ENCODE measurements at places on chromosomes 2 and 18.

- no peak for DNase-seq
These were observed 61.8 kb downstream of the CXCR4 start for GRCh38 chr2:136055929-136056688.

GRCh38 chr2:42908518-42909200 lies 116.3 kb upstream of the HAAO start:
- no peak for DNase-seq

GRCh38 chr2:233480490-233481202 lies 85.9 kb downstream of the USP40 start:
- no peak for DNase-seq

DNA sequence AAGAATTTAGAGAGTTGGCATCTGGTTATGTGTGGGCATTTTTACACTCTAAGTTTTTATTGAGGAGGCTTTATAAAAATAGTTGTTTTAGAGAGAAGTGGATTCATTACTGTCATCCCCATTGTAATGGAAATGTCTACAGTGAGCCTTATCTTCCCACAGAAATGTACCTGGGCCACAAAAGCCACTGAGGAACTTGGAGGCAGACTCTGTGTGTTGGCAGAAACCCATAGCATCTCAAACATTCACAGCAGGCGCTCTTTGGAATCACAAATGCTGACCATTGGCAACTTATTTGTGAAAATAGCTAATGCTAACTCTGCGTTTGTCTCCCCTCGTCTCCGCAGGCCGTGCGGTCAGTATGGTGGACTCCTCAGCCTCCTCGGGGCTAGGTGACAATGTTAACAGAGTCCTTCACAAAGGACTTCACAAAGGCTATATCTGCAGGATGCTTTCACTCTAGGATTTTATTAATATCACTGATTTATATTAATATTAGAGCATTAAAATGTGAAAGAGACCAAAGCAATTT lies 689.1 kb upstream of the POU3F3 start:
- DNase-seq: no peak

DNA sequence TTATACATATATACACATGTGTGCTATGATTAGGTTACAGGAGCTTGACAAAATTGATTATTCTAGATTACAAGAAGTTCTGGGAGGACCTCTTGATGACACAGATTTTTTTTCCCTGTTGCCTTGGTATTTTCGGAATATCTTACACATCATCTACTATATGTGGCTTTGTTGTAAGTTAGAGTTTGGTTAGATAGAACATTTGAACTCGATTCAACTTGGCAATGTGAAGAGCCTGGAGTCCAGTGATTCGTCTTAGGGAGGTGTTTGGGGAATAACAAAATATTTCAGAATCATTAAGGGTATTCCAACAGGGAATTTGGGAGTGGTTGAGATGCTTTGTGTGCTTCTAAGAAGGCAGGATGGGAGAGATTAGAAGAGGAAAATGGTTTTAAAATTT lies 39.3 kb upstream of the EFEMP1 start:
- no peak for DNase-seq

DNA sequence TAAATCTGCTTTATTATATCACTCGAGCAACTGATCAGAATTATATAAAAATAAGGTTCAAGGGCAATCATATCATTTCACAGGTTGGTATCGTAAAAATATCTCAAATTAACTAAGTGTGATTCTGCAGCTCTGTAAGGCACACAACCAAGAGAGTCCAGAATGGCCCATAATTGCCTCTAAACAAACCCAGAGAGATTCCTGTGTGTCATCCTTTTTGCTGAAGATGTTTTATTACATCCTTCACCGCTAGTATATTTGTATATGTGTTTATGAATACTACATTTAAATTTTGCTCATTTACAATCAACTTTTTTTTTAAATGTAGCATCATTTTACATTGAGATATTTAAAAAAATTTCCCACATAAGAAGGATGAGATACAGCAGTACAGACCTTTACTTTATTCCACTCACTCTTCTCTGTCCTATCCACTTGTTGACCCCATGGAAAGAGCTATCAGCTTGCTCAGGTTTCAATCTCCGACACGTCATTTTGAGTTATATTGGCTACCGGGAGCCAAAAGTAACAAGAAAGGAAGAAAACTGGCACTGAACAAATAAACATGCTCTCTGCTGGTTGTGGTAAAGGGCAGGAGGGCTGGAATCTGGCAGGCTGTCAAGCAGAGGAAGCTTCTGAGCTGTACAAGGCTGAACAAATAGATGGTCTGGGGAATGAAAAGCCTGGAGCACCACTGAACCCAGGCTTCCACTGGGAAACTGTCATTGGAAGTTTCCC lies 23.1 kb downstream of the PLA2R1 start:
- no peak for DNase-seq

GRCh38 chr2:219624565-219624964 lies 2.9 kb upstream of the SLC4A3 start:
- no peak for DNase-seq

DNA sequence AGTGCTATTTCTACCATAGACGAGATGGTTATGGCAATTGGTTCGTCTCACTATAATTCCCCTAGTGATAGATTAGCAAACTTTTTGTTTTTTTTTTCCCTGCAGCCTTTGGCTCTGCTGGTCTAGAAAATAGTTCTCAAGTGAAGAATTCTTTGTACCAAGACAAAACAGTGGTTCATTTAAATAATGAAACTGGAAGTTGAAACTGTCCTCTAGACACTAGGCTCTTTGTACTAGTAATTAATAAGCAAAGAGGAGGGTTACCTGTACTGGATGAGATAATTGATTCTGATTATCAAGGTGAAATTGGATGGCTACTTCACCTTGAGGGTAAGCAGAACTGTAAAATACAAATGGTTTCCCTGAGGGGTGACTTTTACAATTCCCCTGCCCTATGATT lies 156.9 kb upstream of the DCC start:
- DNase-seq: no peak

DNA sequence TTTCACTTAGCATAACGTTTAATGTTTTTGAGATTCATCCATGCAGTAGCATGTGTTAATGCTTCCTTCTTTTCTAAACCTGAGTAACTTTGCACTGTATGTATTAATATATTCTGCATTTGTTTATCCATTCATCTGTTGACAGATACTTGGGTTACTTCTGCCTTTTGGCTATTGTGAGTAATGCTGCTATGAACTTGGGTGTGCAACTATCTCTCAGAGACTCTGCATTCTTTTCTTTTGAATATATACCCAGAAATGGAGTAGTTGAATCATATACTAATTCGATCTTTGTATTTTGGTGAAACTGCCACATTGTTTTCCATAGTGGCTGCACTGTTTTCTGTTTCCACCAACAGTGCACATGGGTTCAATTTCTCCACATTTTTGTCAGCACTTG lies 128.3 kb downstream of the SH3BP4 start:
- DNase-seq: no peak

DNA sequence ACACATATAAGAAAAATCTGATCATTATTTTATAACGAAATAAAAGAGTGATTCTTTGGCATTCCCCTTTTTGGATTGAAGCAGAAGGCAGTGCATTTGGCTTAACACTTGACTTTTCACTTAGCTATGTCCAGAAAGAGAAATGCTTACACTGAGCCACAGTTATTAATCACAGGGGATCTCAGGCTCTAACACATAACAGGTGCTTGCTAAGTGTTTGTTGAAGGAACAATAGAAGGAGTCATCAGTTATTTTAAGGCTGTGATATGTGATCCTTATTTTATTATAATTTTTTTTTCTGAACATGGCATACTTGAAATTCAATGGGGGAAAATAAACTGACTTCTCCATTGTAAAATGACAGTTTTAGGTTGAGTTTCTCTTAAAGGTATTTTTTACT lies 209.5 kb downstream of the UBE2E3 start:
- no peak for DNase-seq

Data from stimulated activated CD4-positive, alpha-beta T cell treated with anti-CD3 and anti-CD28 coated beads, Interleukin-12 subunit alpha, Interleukin-12 subunit beta, amount 100 ng/mL, for 24 hours (primary cell).